ENCODE measurements at places on chromosomes 7 and 10. TPM values are rescaled to one million over a fixed set of nuclear protein-coding genes. Genes with fewer than 3 reads are reported as not detected.
A peak's percentile ranks its signal among the peaks of the same experiment; 100 is the strongest.

GRCh38 chr10:128011059-128011979 lies 104.4 kb downstream of the PTPRE start:
- H3K4me1 ChIP-seq, result peaks cover 12% of the 10 kb centered on the region
- no peaks in the 10 kb centered on the region for H3K36me3 ChIP-seq
- DNase-seq, result peak; percentile 87
- H3K27me3 ChIP-seq, result peaks cover 29% of the 10 kb centered on the region

The ERVW-1 gene
- not detected for total RNA-seq

- DNase-seq, result no peak
- no peaks in the 10 kb centered on the region for H3K36me3 ChIP-seq
- no peaks in the 10 kb centered on the region for H3K4me1 ChIP-seq
- no peak overlapping the region for H3K27ac ChIP-seq
- no peak overlapping the region for H3K4me3 ChIP-seq
These were observed 187.2 kb downstream of the VTI1A start for GRCh38 chr10:112634096-112634830.

GRCh38 chr10:30436671-30437030 lies 2.7 kb downstream of the MAP3K8 start:
- no peak for DNase-seq
- no peaks in the 10 kb centered on the region for H3K27me3 ChIP-seq
- H3K27ac ChIP-seq, result peak overlapping the region; percentile 96
- H3K4me1 ChIP-seq, result peaks cover 58% of the 10 kb centered on the region
- H3K4me3 ChIP-seq, result peak overlapping the region; percentile 85
- peaks cover 58% of the 10 kb centered on the region for H3K36me3 ChIP-seq

- no peak overlapping the region for H3K4me3 ChIP-seq
- no peak for DNase-seq
- H3K27ac ChIP-seq, result no peak overlapping the region
- peaks cover 3% of the 10 kb centered on the region for H3K36me3 ChIP-seq
- no peaks in the 10 kb centered on the region for H3K27me3 ChIP-seq
These were observed 147.1 kb downstream of the LRRC4 start for GRCh38 chr7:127884066-127884559.
